Stimulated activated CD8-positive, alpha-beta memory T cell treated with anti-CD3 and anti-CD28 coated beads, Interleukin-4, amount 100 ng/mL, for 1 hour (primary cell): ENCODE measurements at places on chromosomes 4 and X.

DNA sequence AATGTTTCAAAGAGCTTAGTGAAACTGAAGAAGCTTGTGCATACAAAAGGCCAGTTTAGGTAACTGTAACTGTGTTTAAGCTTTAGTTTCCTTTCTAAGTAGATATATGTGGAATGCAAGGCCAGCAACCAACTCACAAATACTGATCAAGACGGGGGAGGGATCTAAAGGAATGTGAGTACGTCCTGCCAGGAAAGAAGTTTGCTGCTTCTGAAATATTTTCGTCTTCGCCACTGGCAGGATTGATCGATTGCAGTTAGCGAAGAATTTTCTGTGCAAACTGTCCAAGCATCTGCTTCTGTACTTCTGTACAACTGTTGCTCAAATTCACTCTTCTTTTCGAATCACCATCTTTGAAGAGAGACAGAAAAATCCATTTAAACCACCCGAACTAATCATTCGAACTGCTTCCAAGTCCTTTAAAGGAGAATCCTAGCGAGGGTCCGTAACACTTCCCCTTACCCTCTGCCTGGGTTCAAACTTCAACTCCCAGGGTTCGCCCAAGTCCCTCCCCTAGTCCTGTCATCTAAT is 373 bp upstream of the INTS6L start:
- no peak for DNase-seq

- no peak for DNase-seq
Measured at GRCh38 chrX:9430346-9430921, 34.4 kb upstream of the TBL1X start.

DNA sequence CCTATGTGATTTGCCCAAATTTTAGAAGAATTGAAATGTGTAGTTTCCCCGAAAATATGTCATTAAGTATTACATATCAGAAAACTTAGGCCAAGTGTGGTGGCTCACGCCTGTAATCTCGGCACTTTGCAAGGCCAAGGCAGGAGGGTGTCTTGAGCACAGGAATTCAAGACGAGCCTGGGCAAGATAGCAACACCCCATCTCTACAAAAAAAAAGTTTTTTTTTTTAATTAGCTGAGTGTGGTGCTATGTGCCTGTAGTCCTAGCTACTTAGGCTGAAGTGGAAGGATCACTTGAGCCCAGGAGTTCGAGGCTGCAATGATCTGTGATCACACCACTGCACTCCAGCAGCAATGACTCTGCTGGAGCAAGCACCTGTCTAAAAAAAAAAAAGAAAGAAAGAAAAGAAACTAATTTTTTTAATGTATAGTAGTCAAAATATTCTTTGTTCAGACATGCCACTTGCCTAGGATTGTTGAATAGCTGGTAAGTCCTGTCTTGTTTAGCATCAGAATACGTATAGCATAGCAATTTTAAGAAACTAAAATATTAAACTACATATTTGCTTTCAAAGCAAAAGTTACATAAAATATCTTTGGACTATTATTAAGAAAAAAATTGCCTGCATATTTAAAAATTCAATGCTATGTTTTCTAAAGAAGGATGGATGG is 40.1 kb upstream of the GAB1 start:
- no peak for DNase-seq

- no peak for DNase-seq
Measured at GRCh38 chrX:65635822-65636221, 31.6 kb upstream of the MSN start.
